ENCODE measurements at places on chromosomes 3 and 15.

DNA sequence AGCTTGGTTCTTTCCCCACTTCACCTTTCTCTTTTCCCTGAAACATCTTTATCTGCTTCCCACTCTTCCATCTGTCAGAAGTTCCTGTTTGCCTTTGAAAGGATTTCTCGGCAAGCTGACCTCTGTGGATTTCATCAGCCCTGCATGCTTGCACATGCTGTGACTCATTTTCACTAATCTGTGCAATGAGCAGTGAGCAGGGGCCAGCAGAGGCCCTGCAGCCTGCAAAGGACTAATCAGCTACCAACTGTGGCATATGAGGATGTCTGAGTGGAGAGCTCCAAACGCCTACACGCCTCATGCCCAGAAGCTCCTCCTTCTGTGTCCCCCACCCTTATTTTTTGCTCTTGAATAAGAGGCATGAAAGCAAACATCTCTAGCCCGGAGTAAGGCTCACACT, 333.0 kb upstream of the SEMA6D start:
- DNase-seq: peak; percentile 73

DNA sequence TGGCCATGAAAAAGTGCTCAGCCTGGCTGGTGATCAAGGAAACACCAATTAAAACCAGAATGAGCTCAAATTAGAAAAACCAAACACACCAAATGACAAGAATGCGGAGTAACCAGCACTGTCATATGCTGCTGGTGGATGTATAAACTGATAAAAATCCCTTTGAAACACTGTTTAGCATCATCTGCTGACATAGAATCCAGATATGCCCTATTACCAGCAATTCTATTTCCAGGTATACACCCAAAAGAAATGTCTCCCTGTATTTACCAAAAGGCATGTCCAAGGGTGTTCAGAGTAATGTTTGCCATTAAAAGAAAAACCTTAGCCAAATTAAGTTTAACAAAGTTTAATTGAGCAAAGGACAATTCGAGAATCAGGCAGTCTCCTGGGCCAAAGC, 138.6 kb downstream of the FMN1 start:
- DNase-seq: no peak

GRCh38 chr3:147365196-147366115, 40.9 kb downstream of the ZIC4 start:
- no peak for DNase-seq

GRCh38 chr3:143514874-143515273, 333.4 kb downstream of the SLC9A9 start:
- DNase-seq: no peak

GRCh38 chr3:128489927-128490649, 2.9 kb downstream of the GATA2 start:
- DNase-seq: no peak

- no peak for DNase-seq
Measured at GRCh38 chr3:129056451-129057173, 4.0 kb upstream of the GP9 start.

DNA sequence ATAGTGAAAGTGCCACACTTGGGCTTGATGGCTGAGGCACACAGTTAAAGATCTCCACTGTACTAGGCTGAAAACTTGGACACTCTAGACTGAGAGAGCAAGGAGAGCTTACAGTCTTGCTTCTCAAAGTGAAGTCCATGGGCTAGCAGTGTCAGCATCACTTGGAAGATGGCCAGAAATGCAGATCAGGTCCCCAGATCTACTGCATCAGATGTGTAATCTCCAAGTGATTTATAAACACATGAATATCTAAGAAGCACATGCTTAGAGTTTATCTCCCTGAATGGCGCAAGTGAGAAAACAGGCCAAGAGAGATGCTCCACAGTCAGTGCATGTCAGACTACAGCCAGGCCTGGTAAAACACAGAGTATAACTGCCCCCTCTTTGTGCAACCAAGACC, 308.6 kb downstream of the CLSTN2 start:
- no peak for DNase-seq

DNA sequence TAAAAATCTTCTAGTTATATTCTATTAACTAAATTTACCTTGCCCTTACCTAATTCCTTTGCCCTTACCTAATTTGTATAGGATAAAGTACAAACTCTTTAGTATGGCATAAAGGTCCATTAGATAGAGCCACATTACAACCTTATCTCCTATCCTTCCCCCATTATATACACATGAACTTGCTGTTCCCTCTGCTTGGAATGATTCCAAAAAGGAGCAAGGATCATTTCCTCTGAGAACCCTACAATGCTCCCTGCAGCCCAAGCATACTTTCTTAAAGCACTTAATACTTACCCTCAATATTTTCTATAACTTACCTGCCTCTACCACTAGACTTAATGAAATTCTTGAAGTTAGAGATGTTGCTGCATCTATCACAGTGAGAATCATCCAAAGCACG, 118.9 kb upstream of the CCDC54 start:
- no peak for DNase-seq

DNA sequence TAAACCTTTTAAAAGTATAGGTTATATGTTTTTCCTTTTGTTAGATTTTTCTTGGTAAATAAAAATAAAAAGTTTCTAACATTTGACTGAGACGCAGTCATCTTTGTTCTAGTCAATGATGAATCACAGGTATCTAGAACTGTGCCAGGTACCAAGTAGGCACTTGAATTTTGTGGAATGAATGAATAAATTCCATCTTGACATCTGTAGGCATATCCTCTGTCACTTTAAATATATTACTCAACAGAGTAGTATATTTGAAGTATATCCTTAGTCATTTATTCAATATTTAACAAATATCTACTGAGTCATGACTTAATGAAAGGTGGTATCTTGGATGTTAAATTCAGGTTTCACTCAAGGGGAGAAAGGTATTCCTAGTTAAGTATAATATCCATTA, 828.4 kb downstream of the TUSC7 start:
- no peak for DNase-seq

Measured in foreskin melanocyte (primary cell).